H1 (cell line): ENCODE measurements at places on chromosomes 2 and 18.

- peak overlapping the region; percentile 24 for H3K4me3 ChIP-seq
- no peak overlapping the region for H3K27ac ChIP-seq
- peaks cover 11% of the 10 kb centered on the region for H3K4me1 ChIP-seq
- H3K27me3 ChIP-seq = peaks cover 4% of the 10 kb centered on the region
These were observed 3.2 kb downstream of the ID2 start for GRCh38 chr2:8684878-8685696.

GRCh38 chr2:186852508-186852907, 3.5 kb upstream of the ZSWIM2 start:
- H3K36me3 ChIP-seq = no peaks in the 10 kb centered on the region
- DNase-seq = no peak
- H3K4me1 ChIP-seq = peaks cover 4% of the 10 kb centered on the region; the same call in 1 of the 2 replicates

GRCh38 chr2:55090702-55091101, 40.5 kb upstream of the RTN4 start:
- H3K4me3 ChIP-seq = no peak overlapping the region
- no peak overlapping the region for H3K27ac ChIP-seq
- 0 out of 2 replicates have a peak, but pooled peaks cover 2% of the 10 kb centered on the region for H3K4me1 ChIP-seq
- no peaks in the 10 kb centered on the region for H3K36me3 ChIP-seq
- H3K27me3 ChIP-seq = no peaks in the 10 kb centered on the region

GRCh38 chr18:63947051-63947790, 1.9 kb upstream of the HMSD start:
- H3K4me1 ChIP-seq = no peaks in the 10 kb centered on the region
- no peaks in the 10 kb centered on the region for H3K36me3 ChIP-seq
- H3K27me3 ChIP-seq = no peaks in the 10 kb centered on the region
- no peak for DNase-seq

- H3K36me3 ChIP-seq = no peaks in the 10 kb centered on the region
- H3K4me3 ChIP-seq = no peak overlapping the region
- no peak for DNase-seq
- H3K27me3 ChIP-seq = no peaks in the 10 kb centered on the region
- no peaks in the 10 kb centered on the region for H3K4me1 ChIP-seq
- H3K27ac ChIP-seq = no peak overlapping the region
These were observed 55.8 kb downstream of the TTC27 start for GRCh38 chr2:32683520-32684086.

DNA sequence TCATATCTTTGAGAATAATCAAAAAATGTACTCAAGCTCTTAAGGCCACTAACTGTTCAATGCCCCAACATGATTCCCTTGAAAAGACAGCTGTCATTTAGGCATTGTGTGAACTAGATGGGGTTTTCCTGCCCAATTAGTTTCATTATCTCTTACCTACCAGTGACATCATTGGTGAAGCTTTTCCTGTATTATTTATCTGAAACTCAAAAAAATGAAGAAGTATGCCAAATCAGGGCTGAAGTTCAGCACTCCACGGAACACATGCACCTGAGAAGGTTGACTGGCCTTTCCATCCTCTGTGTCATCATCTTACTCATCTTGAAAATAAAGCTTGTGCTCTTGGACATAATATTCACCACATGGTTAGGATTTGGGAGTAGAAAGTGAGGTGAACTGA, 126.4 kb downstream of the TXNL1 start:
- no peak overlapping the region for H3K27ac ChIP-seq
- H3K27me3 ChIP-seq = no peaks in the 10 kb centered on the region
- no peak overlapping the region for H3K4me3 ChIP-seq
- no peak for DNase-seq

GRCh38 chr2:209141142-209141541, 282.7 kb upstream of the MAP2 start:
- H3K4me1 ChIP-seq = no peaks in the 10 kb centered on the region
- no peak overlapping the region for H3K27ac ChIP-seq
- no peak for DNase-seq
- H3K36me3 ChIP-seq = no peaks in the 10 kb centered on the region

- DNase-seq = no peak
- H3K4me1 ChIP-seq = no peaks in the 10 kb centered on the region
- H3K27ac ChIP-seq = no peak overlapping the region
These were observed 143.9 kb downstream of the GCA start for GRCh38 chr2:162487816-162488215.

DNA sequence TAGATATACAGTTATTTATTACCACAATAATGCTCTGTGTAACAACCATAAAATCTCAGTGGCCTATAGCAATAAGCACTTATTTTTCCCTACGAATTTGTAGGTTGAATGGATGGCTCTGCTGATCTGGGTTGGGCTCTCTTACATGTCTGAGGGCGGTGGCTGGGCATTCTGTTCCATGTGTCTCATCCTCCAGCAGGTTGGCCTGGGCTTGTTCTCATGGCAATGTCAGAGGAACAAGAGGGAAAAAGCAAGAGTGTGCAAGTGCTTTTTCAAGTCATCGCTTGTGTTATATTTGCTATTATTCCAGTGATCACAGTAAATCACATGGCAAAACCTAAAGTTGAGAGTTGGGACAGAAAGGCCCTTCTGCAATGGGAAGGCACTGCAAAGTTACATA, 30.4 kb upstream of the MYO3B start:
- no peaks in the 10 kb centered on the region for H3K27me3 ChIP-seq
- H3K27ac ChIP-seq = no peak overlapping the region
- no peak overlapping the region for H3K4me3 ChIP-seq
- no peaks in the 10 kb centered on the region for H3K36me3 ChIP-seq

DNA sequence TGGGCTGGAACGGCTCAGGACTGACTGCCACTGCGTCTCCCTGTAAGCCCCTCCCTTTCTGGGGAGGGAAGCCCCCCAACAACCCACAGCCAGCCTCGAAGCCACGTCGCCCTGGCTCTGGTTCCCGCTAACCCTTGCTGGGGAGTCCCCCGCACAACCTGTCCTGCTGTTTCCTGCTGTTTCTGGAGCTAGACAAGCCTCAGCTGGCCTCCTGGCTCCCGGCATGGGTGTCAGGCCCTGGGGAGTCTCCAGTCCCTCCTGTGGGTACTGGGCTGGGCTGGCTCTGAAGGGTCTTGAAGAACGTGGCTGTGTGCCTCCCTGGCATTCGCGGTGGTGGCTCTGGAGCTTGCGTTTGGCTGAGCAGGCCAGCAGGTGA, 20.9 kb downstream of the NFATC1 start:
- DNase-seq = no peak
- H3K4me3 ChIP-seq = no peak overlapping the region
- H3K36me3 ChIP-seq = no peaks in the 10 kb centered on the region; the same call in 1 of the 2 replicates
- H3K27me3 ChIP-seq = no peaks in the 10 kb centered on the region

DNA sequence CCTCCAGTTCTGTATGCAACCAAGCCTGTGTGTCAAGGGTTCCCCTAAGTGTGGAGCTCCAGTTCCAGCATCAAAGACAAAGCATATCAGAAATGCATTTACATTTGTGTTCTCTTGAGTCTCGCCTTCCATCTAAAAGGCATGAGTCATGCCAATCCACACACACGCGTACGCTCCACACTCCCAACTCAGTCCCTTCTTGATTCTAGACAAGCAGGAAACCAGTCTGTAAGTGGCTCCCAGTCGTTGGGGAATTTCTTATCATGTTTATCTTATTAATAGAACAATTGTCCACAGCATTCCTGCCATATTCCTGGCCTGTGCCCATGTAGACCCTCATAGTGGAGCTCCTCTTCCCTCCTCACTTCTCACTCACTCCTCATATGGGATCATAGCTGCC, 86.4 kb upstream of the SLC35G4 start:
- H3K36me3 ChIP-seq = no peaks in the 10 kb centered on the region
- no peak for DNase-seq
- H3K27ac ChIP-seq = no peak overlapping the region
- no peaks in the 10 kb centered on the region for H3K4me1 ChIP-seq

DNA sequence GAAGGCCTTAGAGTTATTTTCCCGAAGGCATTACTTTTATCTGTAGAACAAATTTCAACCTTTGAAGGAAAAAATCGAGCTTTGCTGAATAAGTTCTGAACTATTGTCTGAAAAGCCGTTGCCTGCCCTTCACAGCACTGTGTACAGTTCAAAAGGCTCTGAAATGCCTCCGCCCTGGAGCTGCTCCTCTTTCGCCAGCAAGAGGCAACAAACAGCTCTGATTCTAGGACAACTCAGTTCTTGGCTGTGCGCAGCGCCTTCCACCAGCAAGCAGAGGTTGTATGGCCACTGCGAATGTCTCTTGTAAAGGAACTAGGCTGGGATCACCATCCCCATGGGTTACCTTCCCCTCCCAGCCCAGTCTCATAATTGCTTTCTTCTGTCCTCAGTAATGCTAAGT, 308.5 kb downstream of the GBX2 start:
- H3K27me3 ChIP-seq = no peaks in the 10 kb centered on the region
- H3K27ac ChIP-seq = no peak overlapping the region
- DNase-seq = no peak
- no peaks in the 10 kb centered on the region for H3K4me1 ChIP-seq
- no peak overlapping the region for H3K4me3 ChIP-seq

DNA sequence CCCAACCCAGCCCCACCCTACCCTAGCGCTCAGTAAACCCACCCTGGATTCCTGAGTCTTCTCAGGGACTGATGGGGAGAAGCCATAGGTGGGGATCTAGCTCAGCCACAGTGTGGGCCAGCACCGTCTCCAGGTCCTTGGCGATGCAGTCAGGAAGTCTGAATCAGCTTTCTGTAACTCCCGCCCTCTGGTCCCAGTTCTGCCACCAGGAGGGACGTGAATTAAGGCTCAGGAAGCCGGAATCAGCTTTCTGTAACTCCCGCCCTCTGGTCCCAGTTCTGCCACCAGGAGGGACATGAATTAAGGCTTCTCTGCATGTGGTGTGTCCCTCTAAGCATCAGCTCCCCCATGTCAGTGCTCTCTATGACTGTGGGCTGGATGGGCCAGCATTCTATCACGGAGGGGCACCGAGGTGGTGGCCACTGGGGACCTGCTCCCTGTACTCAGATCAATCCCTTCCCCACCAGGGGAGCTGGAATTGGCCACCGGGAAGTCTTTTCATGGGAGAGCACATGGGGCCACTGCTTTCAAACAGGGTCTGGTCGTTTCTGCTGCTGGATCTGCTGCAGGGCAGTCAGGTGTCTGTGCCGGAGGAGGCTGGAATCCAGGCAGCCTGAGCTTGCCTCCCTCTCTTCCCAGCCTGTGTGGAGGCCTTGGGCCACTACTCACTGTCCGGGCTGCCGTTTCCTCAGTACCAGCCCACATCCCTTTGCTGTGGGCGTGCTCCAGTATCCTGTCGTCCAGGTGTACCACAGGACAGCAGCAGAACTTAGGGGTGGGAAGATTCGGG, 24.7 kb downstream of the ASB18 start:
- no peak overlapping the region for H3K27ac ChIP-seq
- no peak overlapping the region for H3K4me3 ChIP-seq

DNA sequence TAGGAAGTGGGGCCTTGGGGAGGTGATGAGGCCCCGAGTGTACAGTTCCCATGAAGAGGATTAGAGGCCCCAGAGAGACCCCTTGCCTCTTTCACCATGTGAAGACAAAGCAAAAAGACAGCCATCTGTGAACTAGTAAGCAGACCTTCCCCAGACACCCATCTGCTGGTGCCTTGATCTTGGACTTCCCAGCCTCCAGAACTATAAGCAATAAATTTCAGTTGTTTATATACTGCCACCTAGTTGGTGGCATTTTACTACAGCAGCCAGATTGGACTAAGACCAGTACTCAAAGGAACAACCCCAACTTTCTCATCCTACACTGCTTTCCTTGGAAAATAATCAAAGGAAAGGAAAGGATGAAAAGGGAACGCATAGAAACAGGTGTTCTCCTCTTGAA, 27.9 kb upstream of the CREG2 start:
- H3K27me3 ChIP-seq = no peaks in the 10 kb centered on the region
- H3K4me1 ChIP-seq = peaks cover 3% of the 10 kb centered on the region; the same call in 1 of the 2 replicates
- DNase-seq = no peak
